ENCODE measurements at places on chromosomes 5 and 9.

GRCh38 chr5:103476811-103477210 is 85.8 kb downstream of the NUDT12 start:
- DNase-seq, result no peak

- no peak for DNase-seq
Measured at GRCh38 chr5:84393969-84394368, 9.3 kb upstream of the EDIL3 start.

- peak; percentile 64 for DNase-seq
Measured at GRCh38 chr5:14038341-14038959, 94.0 kb upstream of the DNAH5 start.

- no peak for DNase-seq
Measured at GRCh38 chr5:14066326-14066725, 76.8 kb upstream of the TRIO start.
